Vagina (tissue), 2 donors: ENCODE measurements at places on chromosomes 4 and X.

DNA sequence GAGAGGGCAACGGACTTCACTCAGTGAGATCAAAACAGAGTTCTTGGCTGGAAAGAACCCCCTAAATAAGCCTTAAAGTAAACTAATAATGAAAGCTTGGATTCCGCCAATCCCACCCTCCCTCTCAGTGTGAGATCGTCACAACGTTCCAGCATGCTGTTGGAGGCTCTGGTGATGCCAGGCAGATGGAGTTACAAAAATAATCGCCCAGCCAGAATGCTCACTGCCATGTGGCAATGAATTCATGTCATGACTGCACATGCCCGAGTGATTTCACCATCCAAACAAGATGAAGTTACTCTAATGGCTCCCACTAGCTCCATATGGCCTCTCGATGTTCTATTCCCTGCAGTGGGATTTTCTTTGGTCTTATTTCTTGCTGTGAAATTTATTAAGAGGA, 248.0 kb downstream of the SPATA18 start:
- no peak for DNase-seq

DNA sequence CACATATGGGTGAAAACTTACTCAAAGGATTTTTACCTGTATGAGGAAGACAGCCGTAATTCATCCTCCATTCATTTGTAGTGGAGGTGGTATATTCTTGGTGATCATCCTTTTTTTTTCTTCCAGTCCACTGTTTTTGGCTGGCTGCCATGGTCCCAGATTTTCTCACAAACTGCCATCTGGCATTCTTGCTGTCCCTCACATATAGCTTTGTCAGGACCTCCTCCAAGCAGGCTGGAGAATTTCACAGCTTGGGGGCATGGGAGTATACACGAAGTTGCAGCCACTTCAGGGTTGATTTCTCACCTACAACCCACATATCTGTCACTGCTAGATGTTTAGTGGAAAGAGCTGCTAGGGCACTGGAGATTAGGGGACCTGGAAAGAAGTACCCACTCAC, 401.0 kb downstream of the IL1RAPL1 start:
- no peak for DNase-seq

GRCh38 chrX:38110231-38110630, 103.9 kb downstream of the SYTL5 start:
- no peak for DNase-seq

- DNase-seq: no peak
Measured at GRCh38 chrX:152025656-152026440, 51.4 kb upstream of the GABRE start.

- no peak for DNase-seq
Measured at GRCh38 chr4:92270908-92271307, 32.9 kb upstream of the GRID2 start.

- DNase-seq: no peak
Measured at GRCh38 chrX:118353081-118353850, 7.4 kb downstream of the WDR44 start.

DNA sequence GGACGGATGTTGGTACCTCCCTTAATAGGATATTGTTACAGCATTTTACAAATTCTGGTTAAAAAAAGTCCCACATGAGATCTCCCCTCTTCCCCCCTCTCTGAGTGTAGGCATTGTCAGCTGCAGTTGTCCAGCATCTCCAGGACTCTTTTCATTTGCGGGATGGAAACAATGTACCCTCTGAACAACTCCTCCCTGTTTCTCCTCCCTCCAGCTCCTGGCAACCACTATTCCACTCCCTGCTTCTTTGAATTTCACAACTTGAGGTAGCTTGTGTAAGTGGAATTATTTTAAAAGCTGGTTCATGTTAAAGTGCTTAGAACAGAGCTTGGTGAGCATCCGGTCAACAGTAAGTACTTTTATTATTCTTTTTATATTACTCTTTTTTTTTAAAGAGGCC, 69.8 kb downstream of the TBL1X start:
- no peak for DNase-seq

- DNase-seq: no peak
Measured at GRCh38 chr4:186191200-186192065, at the start of gene CYP4V2. Gene CYP4V2, plus strand, starts transcription at chr4:186191567. Its CDS starts 257 bp downstream, at chr4:186191824.

DNA sequence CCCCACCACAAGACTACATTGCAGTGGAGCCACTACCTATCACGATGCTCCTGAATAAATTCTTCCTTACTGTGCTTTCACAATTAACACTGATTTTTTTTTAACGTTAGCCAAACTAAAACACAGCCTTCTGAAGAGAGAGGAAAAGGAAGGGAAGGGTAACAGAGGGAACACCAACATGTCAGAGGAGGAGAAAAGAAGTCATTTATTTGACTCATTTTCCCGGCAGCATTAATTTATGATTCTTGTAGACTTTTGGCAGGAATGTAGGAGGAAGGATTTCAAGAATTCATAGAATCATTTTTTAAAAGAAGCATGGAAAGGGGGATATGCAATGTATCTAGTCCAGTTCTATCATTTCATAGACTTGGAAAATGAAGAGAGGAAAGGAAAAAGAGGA, 74.3 kb upstream of the IQCM start:
- DNase-seq: no peak

GRCh38 chrX:11470250-11470974, 177.2 kb downstream of the AMELX start:
- DNase-seq: no peak

DNA sequence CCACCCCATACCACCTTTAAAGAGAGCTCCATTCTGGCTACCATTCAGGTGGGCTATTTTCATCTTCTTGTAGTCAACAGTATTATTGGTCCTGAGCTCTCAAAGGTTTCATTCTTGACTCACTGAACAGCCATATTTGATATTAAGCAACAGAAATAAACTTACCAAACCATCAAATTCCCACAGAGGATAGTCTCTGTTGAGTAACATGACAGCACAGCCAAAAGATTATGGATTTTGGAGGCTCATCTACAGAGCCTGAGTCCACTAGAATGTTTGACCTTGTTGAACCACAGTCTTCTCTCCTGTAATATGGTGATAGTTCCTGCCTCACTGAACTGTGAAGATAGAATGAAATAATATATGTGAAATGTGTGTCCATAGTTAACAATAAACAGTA, 276.3 kb upstream of the LDB2 start:
- no peak for DNase-seq

DNA sequence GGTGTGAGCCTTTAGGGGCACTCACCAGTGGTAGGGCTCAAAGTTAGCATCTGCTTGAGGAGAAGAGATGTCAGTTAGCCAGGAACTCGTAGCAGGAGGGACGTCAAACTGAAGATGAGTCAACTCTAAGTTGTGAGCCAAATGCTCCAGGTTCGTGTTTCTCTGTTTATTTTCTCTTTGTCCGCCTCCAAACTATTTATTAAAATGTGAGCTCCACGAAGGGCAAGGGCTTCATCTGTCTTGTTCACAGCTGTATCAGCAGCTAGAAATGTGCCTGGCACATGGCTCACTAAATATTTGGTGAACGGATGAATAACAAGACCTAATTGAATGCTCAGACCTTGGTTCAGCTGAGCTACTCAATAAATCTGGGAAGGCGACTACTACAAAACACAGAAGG, 248.9 kb downstream of the BCOR start:
- no peak for DNase-seq

DNA sequence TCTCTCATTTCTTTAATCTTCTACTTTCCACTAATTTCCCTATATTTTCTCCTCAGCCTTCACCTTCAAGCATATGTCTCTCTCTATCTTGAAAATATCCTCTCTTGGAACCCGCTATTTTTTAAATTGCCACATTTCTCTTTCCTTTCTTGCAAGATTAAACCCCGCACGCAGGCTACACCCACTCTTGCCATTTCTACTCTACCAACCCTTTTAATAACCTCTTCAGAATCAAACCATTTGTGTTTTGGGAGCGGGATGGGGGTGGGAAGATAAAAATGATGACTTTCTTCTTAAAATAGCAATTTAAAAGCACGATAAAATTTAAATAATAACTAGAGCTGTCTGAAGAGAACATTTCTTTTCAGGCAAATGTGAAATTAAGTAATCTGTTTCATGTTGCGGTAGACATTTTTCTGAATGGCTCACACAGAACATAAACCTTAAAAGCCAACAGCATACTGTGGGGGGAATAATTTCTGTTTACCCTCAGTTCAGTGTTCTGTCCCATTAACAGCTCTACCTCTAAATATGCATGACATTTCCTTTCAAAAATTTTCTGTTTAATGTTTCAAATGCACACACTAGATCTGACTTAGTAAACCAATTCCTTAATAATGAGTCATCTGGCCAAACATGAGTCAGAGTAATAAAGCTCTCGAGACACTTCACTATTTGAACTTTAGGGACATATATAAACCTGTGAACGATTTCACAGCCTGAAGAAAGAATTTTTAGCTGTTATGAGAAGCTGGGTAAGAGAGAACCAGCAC, 20.5 kb downstream of the ARSJ start:
- DNase-seq: no peak

DNA sequence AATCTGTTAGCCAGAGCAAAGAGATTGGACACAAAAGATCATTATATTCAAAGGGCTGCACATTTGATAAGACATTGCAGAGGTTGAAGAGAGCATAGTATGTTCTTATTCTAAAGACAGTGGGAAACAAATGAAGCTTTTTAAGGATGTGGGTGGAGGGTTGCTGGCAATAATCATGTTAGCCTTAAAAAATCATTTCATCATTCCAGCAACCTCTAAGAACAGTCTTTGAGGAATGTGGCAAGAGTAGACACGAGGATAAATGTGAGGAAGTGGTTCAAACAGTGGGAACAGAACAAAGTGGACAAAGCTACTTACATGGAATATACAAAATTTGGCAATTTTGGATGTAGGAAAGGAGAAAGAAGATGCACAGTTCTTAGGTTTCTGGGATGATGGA, 167.3 kb upstream of the SPRY1 start:
- DNase-seq: no peak

- DNase-seq: no peak
Measured at GRCh38 chrX:150837845-150838244, 60.6 kb downstream of the CD99L2 start.

- DNase-seq: no peak
Measured at GRCh38 chrX:73922856-73923455, 360.0 kb downstream of the CHIC1 start.

DNA sequence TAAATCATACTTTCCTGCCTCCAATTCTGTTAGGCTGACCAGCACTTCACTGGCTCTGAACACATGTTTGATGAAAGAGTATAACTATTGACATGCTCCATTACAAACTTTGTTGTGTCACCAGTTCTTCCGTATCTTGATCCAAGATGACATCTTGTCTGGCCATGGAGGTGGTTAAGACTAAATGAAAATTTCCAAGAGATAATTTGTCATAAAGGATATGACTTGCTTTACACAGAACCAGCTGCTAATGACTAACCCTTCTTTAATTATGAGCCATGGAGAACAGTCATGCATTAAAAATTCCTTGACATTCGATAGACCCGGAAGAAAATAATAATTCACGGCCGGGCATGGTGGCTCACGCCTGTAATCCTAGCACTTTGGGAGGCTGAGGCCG, 17.7 kb upstream of the N4BP2 start:
- no peak for DNase-seq

GRCh38 chr4:80053140-80053910, 19.7 kb downstream of the ANTXR2 start:
- DNase-seq: no peak

DNA sequence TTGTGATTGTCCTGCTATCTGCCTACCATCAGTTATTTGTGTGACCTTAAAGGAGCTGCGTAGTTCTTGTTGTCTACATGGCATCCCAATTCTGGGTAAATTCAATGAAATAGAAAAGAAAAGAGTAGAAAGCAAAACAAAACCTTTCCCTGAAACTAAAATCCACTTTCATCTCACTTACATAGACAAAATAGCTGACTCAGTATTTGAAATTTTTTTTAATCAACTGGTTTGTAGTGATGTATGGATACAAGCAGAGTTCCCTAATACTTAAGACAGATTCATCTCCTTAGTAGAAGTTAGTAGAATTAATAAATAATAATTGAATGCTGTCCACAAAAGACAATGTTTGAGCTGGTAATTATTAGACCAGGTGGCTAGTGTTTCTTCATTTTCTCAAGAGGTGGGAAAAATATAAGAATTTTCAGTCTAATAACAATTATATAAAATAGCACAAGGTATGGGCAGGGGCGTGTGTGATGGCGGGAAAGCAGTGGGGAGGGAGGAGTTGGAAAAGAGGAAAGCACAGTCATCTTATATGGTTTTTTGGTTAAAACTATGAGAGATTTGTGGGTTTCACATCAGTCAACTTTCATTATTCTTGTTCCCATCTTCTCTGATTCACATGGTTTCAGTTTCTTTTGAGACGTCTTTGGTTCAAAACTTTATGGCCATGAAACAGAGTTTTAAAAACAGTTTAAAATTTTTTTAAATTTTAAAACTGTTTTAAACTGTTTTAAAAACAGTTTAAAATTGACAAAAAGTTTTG, 275.2 kb downstream of the SPRY1 start:
- no peak for DNase-seq

DNA sequence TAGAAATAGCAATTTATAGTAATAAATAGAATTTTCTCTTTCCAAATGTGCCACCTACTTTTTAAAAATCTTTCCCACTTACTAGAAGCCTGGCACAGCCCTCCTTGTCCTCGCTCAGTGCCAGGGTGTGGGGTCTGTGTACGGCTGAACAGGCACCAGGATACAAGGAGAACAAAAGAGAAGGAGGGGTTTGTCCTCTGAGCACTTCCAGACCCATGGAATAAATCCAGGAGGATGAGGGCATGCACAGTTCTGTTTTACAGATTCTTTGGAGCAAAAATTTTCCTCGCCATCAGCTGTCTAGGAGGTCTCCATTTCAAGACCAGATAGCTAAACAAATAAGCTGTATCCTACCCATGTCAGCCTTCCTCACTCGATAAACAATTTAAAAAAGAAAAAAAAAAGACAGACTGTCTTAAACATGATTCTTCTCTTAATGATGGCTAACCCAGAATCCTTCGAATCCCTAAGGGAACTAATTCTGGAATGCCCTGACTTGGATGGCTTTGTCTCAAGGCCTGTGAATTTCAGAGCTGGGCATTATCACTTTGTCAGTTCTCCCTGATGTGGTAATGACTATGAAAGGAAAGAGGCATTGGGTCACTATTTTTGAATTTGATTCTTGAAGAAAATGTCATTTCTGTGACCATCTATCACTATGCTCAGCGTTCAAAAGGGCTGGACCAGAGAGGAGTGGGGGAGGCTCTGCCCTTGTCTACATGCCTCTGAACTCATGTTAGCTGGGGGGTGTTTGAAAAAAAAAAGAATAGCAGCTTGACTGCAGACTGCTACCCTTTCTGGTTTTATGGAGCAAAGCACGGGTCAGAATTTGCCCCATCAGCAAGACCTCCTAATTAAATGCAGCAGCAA, 151.0 kb downstream of the DCTD start:
- no peak for DNase-seq
